ENCODE measurements at places on chromosomes 16 and 17.

GRCh38 chr16:11585460-11586377, 1.0 kb downstream of the LITAF start:
- no peak for DNase-seq

DNA sequence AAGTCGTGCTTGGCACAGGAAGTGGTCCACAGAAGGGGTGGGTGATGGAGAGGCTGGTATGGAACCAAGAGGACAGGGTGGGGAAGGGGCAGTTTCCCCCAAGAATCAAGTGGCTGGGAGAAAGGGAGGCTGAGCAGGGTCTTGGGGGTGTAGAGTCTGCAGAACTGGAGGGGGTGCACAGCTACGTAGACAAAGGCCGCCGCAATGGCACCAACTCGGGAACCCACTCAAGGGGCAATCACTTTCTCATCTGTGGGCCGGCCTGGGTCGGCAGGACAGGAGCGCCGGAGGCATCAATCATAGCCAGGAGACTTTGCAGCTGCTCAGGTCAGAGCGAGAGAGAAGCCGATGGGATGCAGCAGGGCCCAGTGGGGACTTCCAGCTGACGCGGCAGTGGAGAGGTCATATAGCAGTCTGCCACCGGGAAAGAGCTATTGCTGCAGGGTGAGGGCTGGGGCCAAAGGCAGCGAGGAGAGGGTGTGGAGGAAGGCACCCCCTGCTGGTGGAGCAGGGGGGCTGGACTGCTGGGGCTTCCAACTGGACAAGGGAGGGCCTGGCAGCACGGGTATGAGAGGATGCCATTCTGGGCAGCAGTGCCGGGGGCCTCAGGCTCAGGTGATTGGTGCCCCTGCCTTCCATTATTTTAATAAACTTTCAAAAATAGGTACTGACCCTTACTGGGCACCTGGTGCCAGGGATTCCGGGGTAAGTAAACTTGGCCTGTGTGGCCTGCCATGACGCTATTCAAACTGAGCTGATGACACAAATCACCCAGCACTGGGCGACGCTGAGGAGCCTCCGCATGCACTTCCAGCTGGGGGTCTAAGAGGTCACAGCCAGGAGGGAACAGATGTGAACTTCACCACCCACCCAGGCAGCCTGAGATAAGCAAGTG, 52.5 kb upstream of the MTSS2 start:
- DNase-seq, result peak; percentile 81

- DNase-seq, result peak; percentile 89
Measured at GRCh38 chr16:10180771-10181163, 1.5 kb downstream of the GRIN2A start.

DNA sequence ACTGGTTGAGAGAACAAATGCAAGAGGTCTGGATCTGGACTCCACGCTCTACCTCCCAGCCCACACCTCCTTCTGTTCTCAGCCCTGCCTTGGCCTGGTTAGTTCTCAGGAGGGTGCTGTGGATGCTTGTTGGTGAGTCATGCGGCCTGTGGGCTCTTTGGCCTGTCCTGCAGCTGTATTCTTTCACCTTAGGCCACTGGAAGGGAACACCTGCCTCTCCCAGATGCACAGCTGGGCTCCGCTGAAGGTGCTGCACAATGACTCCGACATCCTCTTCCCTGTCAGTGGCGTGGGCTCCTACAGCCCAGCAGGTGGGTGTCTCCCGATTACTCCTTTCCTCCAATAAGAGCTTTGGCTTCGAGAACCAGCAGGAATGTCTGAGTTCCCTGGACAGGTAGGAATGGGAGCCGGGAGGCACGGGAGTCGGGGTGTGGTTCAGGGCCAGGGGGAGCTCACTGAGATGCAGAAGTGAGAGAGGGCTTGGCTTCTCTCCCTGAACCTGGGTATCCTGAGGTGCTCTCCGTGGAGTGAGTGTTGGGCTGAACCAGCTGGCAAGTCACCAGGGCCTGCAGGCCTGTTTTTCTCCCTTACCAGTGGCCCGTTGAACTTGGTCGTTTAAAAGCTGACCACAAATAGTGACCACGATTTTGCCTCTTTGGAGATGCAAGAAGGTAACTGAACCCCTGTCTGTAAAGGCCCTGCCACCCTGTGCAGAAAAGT, 85.0 kb downstream of the SNX29 start:
- no peak for DNase-seq
